ENCODE measurements at places on chromosomes 7 and 10.

DNA sequence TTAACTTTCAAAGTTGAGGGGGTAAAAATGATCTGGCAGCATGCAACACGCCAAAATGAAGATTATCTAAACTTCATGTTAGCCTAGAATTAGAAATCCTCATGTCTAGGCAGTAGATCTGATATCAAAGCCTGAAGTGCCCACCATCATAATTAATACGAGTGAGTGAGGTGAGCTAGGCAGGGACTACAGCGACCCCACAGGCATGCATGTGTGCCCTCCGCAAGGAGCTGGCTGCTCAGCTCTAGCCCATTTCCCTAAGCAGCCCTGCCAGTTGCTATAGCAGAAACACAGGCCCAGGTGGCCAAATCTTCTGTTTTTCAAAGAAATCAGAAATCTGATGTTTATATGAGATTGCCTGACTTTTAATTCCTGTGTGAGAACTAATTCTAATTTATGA lies 93.1 kb upstream of the IFRD1 start:
- DNase-seq, result no peak

DNA sequence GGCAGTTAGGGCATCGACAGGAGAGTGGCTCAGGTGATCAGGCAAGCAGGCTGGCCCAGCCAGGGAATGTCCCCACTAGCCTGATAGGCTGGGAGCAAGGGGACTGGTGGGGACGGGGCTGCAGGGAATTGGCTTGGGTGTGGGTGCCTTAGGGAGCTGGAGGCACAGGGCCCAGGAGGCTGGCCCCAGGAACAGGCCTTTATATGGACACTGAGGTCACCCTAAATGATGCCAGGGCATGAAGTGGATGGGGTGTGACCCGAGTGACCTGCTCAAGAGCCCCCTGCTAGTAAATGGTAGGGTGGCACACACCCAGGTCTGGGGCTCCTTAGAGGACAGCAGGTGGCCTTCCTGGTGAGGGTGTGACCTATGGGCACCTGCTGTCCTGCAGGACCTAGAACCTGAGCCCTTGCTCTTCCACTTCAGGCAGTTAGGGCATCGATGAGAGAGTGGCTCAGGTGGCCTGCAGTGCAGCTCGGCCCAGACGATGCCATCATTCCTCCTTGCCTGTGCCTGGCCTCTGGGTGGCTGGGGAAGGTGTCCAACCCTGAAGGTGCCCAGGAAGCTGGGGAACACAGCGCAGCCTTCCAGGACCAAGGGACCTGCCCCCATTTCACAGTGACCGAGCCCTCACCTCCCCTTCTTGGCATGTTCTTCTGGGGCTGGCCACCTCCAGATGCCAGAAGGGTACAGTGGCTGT lies 51.7 kb upstream of the LEP start:
- no peak for DNase-seq

GRCh38 chr7:131688738-131689661 lies 132.6 kb upstream of the PODXL start:
- DNase-seq, result peak; percentile 23

DNA sequence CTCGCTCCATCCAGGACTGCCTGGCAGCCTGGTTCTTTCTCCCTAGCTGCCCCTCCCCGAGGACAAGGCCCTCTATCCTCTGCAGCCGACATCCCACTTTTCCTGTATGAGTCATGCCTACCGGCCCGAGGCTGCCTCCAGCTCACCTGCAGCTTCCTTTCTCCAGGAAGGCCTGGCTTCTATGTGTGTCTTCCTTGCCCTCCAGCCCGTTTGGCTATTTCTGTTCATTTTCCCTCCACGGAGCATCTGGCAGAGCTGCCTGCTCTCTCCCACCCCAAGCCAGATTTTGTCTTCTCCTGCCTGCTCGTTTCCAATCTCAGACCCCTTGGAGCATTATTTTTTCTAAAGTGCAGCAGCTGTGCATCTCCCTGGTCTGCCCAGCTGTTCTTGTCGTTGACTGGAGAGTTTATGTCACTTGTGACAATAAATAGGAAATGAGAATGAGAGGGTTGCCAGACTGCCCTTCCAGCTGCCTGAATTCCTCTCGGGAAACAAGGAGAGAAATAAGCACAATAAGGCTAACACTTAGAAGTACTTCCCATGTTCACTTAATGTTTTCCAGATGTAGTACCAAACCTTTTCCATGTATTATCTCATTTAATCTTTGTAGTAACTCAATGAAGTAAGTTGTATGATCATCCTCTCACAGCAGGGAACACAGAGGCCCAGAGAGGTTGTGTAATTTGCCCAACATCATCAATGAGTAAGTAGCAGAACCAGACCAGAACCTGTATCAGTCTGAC lies 19.7 kb downstream of the UBTD1 start:
- DNase-seq, result no peak

- DNase-seq, result no peak
Measured at GRCh38 chr10:101682172-101682825, 12.7 kb downstream of the FBXW4 start.

DNA sequence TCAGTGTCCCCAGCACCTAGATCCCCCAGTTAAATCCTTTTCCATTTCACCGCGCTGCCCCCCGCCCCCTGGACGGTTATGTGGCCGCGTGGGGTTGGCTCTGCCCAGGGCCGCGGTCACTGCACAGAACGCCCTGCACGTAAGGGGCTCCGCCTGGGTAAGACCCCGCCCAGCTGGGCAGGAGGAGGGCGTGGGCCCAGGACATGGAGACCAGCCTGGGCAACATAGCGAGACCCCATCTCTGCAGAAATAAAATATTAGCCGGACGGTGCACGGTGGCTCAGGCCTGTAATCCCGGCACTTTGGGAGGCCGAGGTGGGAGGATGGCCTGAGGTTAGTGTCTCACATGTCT lies 650 bp upstream of the ZFAND2A start:
- no peak for DNase-seq

GRCh38 chr7:151437159-151437553 lies 2.8 kb downstream of the CRYGN start:
- no peak for DNase-seq

DNA sequence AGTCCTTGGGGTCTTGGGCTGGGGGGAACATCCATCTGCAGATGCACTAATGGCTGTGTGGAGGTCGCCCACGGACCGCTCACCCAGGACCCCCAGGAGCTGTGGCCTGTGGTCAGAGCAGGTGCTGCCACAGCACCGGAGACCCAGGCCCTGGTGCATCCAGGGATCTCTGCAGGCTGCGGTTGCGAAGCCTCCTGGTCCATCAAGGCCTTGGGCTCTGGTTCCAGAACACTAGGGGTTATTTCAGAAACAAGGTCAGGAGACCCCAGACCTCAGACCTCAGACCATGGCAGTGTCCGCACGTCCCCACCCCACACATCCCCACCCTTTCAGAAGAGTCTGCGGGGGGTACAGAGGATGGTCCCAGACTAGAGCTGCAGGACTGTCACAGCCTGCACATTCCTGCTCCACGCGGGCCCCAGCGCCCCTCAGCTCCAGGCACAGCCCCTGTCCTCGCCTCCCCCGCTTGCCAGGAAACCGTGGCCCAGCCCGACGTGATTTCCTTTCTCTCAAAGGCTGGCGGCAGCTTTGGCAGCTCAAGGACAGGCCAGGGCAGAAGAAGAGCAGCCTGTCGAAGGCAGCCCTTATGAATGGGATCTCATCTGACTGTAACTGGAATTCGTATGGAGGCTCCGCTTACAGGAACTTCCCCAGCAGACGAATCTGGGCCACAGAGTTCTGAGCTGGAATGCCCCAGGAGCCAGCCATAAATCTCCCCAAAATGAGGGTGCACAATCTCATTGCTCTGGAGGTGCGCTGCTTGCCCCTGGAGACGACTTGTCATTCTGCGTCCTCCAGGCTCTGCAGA lies 136.2 kb upstream of the RET start:
- no peak for DNase-seq

GRCh38 chr7:47887016-47887640 lies 61.1 kb downstream of the PKD1L1 start:
- no peak for DNase-seq

GRCh38 chr7:18518555-18518954 lies 23.0 kb downstream of the HDAC9 start:
- no peak for DNase-seq

GRCh38 chr7:6170571-6171531 lies 101.6 kb downstream of the CYTH3 start:
- no peak for DNase-seq

DNA sequence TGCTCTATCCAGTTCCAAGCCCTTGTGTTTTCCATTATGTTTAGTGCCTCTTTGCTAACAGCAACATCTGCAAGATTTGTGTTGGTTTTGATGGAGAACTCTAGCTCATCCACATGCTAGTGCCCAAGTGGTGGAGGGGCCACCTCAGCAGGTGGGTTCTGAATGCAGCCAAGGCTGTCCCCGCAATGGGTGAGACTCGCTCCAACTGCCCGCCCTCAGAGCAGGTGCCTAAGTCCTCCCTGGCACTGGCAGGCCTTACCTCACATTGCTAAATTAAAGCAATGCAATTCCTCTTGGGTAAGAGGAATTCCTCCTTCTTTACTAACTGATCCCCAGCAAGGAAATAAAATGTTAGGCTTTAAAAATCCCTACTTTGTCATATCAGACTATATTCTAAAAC lies 146.8 kb downstream of the ADCY1 start:
- DNase-seq, result no peak

GRCh38 chr10:201328-201771 lies 66.1 kb downstream of the ZMYND11 start:
- DNase-seq, result no peak

DNA sequence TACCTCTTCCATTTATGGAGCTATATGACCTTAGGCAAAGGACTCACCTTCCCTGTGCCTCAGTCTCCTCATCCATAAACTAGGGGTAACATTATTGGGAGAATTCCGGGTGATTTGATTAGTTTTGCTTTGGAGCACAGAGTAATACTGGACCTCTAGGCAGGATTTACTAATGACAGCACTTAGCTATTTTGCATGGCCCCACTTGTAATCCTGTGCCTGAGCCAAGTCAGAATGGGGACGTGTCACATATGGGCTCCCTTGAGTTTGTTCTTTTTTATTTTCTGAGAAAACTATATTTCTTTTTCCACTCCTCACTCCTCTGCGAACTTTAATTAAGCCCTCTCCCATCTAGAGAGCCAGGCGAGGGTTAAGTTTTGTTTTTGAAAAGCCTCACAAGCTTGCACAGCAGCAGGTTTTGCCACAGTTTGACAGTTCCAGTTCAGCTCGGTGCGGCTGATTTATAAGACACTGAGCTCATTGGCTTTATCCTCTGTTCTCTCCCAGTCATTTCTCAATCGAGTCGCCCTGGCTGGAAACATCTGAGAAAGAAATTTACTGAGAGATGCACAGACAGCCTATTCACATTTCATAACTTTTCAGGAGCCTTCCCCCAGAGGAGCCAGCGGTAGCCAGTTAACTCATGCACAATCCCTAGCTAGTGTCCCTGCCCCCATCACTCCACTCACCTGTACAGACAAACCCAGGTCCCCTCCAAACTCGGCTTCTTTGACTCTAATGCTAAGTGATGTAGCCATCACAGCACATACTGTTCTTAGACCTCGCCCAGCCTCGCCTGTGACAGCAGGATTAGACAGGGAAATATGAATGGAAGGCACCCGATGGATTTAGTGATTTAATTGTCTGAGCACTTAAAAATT lies 441.9 kb upstream of the NPVF start:
- DNase-seq, result no peak

DNA sequence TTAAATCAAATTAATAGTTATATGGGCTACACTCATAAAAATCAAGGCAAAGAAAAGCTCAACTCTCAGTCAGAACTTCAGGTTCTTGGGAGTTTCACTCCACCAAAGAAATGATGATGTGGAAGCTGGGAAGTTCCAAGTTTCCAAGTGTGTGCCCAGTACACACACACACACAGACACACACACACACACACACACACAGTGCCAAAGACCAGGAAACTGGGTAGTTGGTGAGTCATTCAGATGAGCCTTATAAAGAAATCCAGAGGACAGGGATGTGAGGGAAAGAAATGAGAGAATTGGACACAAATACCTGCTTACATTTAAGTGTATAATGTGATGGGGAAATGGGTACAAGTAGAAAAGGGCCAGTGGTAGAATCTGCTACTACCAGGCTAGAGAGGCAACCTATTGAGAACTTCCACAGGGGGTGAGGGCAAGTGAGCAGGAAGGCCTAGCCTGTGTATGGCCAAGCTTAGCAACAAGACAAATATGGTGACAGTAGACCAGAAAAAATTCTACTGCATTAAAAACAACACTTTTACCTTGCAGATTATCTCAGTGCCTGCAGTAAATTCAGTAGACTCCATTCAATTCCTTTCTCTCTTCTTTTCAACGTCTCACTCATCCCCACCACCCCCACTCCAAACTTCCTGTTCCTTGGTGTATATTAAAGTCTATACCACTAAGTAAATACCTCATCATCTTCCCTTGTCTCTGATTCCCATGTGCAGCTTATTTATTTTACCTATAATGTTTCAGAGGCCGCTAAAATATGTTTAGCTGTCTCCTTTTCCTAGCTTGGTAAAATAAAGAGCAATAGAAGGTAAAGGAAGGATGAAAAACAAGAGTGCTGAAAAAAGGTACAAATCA lies 95.0 kb downstream of the CABCOCO1 start:
- no peak for DNase-seq

DNA sequence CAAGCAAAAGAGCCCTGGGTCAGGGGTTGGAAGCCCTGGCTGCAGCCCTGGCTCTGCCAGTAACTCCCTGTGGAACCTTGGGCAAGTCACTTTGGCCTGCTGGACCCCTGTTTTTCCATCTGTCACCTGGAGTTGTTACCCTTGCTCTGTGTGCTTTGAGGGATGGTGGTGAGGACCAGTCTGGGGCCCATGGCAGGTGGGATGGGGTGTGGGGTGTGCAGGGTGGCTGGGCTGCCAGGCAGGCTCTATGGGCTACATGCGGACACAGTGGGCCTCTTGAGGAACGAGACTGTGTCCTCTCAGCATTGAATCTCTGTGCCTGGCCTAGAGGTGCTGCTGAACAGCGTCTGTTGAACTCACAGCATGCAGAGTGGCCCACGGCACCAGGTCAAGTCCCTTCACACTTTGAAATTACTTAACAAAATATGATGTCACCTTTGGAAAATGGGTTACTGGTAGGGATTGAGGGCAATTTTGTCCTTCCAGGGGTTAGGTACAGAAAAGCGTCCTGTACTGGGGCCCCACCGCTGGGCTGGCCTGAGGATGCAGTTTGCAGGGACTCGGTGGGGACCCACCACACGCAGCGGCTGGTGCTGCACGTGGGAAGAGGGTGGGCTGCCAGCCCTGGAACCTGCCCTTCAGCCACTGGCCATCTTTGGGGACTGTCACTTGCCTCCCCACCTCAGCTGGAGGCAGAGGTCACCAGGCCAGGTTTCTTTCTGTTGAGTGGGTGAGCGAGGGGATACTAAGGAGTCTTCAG lies 45.3 kb downstream of the PRF1 start:
- no peak for DNase-seq

DNA sequence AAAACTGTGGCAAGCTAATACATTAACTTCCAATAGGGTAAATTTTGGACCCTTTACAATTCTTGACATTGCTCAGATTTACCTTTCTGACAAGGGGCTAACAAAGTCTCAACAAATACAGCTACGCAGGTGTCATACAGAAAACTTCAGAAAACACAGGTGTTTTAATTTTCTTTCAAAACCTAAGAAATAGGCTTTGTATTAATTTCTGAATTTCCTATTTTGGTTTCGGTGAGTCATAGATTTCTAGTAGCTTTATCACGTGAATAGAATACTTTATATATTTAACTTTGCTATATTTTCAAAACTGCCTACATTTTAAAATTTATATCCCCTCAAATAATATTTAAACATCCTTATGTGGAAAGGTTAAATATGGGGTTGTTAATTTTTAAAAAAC lies 215.3 kb downstream of the DGKB start:
- no peak for DNase-seq
